GM12865 (cell line): ENCODE measurements at places on chromosomes 2 and 18.

GRCh38 chr18:32424696-32425095, 46.0 kb downstream of the GAREM1 start:
- DNase-seq, result no peak

- DNase-seq, result no peak
Measured at GRCh38 chr2:224393157-224393872, 8.6 kb downstream of the FAM124B start.

GRCh38 chr2:61471905-61472805, 1.3 kb upstream of the USP34 start:
- peak; percentile 67 for DNase-seq

DNA sequence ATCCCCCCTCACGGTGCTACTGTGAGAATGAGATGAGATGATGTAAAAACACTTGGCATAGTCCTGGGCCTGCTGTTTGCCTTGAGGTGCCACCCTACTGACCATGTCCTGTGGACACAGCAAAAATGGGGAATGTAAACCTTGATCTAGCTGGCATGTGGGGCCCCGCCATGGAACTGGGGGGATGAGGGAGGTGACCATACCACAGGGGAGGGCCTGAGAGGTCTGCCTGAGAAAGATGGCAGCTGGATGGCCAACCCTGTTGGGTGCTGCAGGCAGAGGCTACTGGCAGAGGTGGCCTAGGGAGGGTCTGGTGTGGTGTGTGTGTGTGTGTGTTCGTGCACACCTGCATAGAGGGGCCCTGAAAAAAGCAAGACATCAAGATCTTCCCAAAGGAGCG, 777 bp downstream of the HAAO start:
- DNase-seq, result no peak

DNA sequence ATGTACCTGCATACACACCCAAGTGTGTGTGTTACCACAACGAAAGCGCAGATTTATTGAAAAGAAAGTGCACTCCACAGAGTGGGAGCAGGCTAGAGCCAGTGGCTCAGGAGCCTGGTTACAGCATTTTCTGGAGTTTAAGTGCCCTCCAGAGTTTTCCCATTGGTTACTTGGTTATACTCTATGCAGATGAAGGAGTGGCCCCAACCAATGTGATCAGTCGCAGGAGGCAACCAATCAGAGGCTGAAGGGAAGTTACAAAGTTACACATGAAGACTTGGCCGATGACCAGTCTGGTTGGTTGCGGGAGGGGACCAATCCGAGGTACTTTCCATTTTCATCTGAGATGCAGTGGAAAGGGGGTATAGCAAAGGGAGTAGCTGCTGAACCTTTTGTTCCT, 13.5 kb upstream of the PRLH start:
- DNase-seq, result no peak

- no peak for DNase-seq
Measured at GRCh38 chr2:25336383-25336841, 5.3 kb downstream of the DNMT3A start.

- DNase-seq, result no peak
Measured at GRCh38 chr2:39484620-39485495, 47.8 kb upstream of the MAP4K3 start.

- no peak for DNase-seq
Measured at GRCh38 chr2:156327835-156328695, 4.5 kb downstream of the NR4A2 start.

DNA sequence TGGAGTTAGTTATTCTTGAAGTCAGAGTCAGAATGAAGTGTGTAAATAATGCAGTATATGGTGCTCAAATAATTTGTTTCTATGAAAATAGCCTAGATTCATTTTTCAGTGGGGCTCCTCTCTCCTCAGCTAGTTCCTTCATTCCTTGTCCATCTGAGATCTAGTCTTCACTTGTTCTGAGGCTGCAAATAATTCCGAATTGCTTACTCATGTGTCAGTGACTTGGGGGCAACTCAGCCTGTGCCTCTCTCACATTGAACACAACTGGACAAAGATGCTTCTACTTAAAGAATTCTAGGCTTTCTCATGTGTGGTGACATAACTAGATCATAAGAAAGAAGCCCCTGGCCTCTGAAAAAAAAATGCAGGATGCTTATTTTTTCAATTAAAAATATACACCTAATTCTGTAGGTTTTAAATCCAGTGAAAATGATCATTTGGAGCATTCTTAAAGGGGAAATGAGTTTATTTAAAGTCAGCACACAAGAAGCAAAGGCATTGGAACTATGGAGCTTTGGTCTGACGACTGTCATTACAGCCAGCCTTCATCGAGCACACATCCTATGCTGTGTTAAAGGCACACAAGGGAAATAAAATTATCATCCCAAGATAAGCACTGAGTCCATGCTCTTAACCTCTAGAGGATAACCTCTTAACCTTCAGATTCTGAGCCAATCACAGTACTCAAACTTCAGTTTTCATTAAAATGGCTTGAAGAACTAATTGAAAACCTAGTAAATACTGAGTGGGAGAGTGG, 24.8 kb upstream of the SCN7A start:
- no peak for DNase-seq

DNA sequence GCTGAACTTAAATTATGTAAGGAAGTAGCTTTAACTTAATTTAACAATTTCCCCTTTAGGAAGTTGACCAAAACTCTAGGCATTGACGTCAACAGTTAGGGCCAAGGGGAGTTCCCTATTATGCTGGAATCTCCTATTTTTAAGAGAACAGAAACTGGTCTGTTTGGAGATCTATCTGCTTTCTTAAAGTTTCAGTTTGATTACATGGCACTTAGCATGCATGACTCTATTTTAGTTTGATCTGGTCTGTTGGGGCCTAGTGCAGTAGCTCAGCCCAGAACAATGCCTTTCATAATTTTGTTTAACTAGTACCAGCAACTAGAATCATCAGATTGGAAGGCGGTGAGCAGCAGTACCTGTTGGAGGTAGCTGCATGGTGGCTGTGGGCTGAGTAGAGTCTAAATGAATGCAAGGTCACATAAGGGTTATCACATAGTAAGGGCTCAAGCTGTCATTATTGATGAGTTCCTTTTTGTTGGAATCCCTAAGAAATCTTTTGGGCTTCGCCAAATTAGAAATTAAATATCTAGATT, 60.5 kb upstream of the ZNG1B start:
- peak; percentile 35 for DNase-seq
